Amygdala (tissue), 56 donors: ENCODE measurements at places on chromosomes 11 and 22.

- no peak for DNase-seq
Measured at GRCh38 chr11:101706541-101706940, 122.7 kb upstream of the TRPC6 start.

DNA sequence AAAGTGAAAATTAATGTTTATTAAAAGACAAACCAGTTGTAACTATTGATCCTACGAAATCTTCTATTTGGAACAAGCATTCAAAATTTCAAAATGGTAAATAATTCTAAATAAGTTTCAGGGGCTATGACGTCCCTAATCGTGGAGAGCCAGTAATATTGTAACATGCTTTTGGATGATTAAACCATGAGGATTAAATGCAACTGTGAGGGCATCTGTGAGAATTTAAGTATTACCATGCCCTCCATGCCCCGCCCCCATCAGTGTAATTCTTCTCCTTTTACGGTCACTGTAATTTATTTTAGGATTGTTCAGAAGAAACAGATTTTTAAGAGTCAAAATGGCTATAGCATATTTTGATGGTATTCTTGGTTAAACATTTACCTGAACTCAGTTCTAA is 133.2 kb downstream of the APOL5 start:
- no peak for DNase-seq

DNA sequence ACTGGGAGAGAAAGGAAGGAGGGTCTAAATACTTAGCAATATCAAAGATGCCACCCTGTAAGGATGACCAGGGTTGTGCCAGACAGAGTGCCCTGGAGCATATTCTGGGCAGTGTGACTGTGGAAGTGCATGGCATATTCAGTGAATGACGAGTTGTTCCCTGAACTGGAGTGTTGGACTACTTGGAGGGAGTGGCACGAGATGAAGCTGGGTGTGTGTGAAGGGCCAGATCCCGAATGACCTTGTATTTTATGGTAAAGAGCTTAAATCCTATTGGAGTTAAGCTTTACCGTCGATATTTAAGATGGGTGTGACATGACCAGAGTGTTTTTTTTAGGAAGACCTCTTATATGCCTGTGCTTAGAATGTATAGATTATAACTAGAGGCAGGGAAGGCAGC is 48.8 kb downstream of the STIM1 start:
- no peak for DNase-seq

DNA sequence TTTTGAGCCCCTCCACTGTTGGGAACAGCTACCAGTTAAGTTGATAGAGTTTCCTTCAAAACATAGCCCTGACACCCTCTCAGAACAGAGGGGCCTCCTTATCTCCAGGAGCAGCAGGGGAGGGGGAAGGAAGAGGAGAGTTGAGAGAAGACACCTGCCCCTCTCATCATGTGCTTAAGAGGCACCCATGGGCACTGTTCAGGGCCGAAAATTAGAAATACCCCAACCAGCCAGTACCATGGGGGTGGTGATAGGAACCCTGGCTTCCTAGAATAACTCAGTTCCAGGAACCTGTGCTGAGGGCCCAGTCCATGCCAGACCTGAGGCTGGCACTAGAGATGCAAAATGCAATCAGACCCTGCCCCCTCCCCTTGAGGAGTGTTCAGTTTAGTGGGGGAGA is 9.3 kb upstream of the GDPD5 start:
- DNase-seq, result no peak

GRCh38 chr11:72831521-72832300 is 17.5 kb downstream of the ATG16L2 start:
- DNase-seq, result peak; percentile 84

GRCh38 chr11:31259797-31260196 is 109.7 kb downstream of the DCDC1 start:
- DNase-seq, result no peak

DNA sequence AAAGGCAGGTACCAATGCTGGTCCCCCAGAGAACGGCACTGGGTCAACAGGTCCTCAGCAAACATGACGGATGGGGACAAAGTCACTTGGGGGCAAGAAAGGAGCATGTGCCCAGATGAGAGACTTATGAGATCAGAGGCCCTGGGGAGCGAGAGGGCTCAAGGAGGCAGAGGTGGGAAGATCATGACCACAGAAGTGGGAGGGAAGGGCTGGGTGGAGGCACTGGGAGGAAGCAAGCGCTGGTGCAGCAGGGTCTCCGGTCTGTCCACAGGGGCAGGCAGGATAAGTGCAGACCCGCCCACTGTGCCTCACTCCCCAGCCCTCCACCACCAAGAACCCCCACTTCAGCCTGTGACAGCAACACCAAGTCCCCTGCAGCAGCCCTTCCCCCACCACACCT is 10.9 kb downstream of the ELFN2 start:
- DNase-seq, result no peak

DNA sequence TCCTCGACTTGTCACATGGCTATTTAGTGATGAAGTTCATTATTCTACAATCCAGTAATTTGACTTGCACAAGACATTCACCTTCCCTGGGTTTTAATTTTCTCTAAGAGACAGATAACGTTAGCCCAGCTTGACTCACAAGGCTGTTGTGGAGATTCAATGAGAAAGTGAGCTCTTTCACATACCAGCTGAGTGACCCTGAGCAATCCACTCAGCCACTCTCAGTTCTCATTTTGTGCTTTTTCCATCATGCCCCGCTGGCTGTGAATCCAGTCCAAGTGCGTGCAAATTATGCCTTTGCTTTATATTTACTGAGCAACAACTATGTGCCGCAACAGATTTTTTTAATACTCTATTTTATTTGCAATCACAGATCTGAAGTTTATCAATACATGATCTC is 176.5 kb downstream of the LARGE1 start:
- DNase-seq, result no peak

- DNase-seq, result no peak
Measured at GRCh38 chr22:22424210-22424800, 84.2 kb downstream of the ZNF280B start.

DNA sequence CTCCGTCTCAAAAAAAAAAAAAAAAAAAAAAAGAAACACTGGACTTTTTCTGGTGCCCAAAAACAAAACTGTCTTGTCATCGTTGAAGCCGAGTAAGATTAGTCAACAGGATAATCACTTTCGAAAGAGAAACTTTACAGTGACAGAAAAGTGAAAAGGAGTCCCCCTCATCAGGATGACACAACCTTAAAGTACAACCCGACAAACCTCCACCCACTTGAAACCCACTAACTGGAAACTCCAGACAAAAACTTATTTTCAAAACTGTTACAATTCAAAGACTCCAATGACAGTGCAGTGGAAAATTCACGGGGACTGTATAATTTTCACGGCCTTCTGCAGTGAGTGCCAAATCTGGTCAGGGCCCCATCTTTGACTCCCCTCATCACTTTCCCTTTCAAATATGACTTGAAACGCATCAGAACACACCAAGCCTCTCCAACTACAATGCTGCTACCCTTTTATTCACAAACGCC is 1.3 kb downstream of the DENND5A start:
- DNase-seq, result no peak

GRCh38 chr11:9525116-9525515 is 48.4 kb upstream of the WEE1 start:
- no peak for DNase-seq

- DNase-seq, result no peak
Measured at GRCh38 chr11:3775736-3776406, 21.5 kb downstream of the NUP98 start.

DNA sequence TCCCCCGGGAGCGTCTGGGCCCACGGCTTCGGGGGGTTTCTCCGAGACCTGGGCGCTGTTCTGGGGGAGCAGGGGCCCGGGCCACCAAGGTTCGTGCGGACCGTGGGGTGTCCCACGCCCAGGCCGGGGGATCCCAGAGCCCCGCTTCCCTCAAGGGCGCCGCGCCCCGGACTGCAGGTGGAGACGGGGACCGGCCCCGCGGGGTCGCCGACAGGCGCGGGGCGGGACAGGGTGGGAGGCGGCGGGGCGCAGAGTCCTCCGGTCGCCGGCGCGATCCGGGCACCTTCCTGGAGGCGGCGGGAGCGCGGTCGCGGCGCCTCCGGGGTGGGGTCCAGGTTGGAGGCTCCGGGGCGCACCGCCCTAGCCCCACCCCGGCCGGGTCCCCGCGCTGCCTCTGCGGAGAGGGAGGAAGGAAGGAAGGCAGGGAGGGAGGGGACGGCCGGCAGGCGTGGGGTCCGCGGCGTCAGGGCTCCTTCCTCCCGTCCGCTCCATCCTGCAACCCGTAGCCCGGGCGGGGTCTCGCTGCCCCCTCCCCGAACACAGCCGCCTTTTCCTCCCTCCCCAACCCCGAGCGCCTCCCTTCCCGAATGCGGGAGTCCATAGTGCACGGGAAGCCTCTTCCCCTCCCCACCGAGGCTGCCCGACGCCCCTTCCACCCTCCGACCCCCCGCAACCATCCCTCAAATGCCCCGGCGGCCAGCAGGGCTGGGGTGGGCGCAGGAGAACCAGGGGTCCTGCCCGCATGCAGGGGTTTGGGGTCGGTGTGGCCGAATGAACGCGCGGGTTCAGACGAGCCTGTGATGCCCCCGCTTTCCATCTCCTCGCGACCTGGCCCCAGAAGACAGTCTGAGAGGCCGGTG is 4.3 kb upstream of the ZBED4 start:
- no peak for DNase-seq

DNA sequence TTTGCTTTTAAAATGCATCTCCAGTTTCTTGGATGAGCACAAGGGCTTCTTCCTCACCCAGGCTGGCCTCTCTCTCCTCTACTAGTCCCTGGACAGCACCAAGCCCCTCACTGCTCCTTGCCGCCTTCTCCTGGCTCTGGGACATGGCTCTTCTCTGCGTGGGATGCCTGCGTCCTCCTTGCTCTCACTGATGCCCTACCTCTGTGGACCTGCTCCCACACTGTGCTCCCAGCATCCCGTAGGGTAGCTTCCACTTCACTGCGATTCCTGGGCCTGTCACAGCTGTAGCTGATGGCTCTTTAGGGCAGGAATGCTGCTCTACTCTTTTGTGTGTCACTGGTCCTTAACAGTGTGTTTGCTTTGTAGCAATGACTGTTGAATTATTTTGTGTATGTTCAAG is 136.3 kb downstream of the SNX19 start:
- DNase-seq, result no peak

DNA sequence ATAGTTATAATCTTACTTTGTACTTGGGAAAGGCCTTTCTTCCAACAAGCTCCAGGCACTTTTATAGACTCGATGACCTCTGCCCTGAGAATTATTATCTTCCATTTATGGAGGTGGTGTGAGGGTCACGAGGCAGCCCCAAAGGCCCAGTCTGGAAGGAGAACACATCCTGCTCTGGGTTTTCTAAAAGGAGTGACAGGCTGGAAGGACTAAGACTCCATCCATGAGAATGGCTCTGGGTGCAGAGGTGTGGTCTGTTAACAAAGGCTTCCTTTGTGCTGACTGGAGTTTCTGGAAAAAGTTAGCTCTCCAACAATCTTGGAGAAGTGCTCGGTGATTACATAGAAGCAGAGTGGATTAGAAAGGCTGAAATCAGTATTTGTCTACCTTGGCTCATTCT is 74.7 kb upstream of the SESN3 start:
- DNase-seq, result no peak

GRCh38 chr22:17633217-17633997 is 4.9 kb upstream of the ATP6V1E1 start:
- no peak for DNase-seq

DNA sequence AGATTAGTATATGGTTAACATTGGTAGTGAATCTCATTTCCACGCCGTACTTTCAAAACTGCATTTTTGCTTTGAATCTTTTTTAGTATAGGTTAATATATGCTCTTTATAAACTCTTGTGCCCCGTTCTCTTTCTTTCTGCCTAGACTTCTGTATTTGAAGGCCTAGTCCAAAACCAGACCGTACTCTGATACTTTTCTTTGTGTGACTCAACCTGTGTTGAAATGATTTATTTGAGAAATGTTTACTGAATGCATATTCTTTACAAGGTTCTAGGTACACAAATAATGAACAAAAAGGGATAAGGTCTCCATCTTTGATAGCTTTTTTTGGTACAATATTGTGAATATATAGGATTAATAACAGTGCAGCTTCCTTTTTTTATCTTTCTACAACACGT is 68.3 kb downstream of the HIPK3 start:
- no peak for DNase-seq

GRCh38 chr11:119297938-119298337 is 19.0 kb downstream of the MCAM start:
- DNase-seq, result no peak

- no peak for DNase-seq
Measured at GRCh38 chr11:13216711-13217075, 60.9 kb upstream of the BMAL1 start.

GRCh38 chr11:86152006-86152862 is 83.3 kb upstream of the PICALM start:
- DNase-seq, result peak; percentile 71

DNA sequence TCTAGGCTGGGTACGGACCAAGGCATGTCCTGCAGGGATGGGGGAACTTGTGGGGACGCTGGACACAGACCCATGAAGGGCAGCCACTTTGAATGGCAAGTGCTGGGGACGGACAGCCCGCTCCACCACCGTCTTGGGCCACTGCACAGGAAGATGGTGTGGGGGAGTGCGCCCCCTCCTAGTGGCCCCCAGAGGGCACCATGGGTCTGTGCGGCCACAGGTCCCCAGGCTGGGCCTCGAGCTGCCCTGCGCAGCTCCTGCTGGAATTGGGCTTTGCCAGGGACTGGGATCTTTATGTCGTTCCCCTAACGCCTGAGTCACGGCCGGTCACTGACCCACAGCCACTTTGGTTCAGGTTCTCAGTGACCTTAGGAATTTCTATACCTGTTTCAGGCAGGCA is 44.4 kb downstream of the NAT10 start:
- DNase-seq, result no peak

DNA sequence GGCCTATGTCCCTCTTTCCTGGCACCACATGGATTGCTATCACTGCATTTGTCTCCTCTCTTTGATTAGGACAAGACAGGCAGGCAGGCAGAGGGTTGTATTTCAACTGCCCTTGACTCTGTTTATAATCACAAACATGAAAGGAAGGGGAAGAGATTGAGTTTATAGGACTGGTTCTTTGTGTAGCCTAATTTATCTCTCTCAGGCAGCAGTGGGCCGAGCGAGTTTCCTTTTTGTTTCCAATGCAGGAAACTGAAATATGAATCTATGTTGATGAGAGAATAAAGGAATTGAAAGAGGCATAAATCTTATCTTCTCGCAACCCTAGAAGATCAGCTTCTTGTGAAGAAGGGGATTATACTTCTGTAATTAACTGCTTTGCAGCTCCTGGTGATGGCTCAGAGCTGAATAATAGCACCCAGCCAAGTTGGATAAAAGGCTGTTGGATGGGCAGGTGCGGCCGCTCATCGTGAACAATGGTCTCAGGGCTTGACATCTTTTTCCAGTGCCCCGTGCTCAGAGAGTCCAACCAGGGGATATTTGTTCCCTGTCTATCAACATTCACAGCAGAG is 80.6 kb upstream of the SYT13 start:
- no peak for DNase-seq

DNA sequence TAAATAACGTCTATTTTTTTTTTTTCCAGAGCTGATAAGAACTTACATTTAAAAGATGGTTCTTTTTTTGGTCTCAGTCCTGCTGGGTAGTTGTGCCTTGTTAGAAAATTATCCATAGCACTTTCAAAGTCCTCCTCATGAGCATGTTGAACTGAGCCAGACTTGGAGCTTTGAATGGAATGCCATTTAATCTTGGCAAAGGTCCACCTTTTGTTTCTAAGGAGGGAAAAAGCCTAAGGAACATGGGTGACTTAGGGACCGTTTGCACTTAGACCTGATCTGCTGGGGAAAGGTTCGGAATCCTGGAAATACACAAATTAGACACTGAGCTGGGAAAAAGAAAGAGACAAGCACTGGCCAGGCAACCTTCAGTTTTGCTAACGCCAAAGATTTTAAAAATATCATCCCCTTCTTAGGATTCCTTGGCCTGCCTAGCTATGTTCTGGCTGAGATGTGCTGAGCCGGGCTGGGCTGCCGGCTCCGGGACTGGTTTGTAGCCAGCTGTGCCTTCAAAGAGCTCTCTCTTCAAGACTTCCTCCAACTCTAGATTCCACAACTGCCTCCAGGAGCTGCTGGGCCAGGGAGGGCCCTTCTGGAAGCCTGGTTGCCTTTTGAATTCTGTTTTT is 67.4 kb downstream of the ENDOD1 start:
- no peak for DNase-seq
